Posterior vena cava (tissue), 2 donors: ENCODE measurements at places on chromosomes 11 and 22. TPM values are rescaled to one million over a fixed set of nuclear protein-coding genes. Genes with fewer than 3 reads are reported as not detected.

Gene INS
- total RNA-seq: not detected

Gene OR5P2
- not detected for total RNA-seq

Gene ACRV1
- total RNA-seq: not detected

Gene KCNQ1
- total RNA-seq: 4.7 TPM

Gene IGLL1
- total RNA-seq: not detected

Gene GLB1L2
- 4.0 TPM for total RNA-seq

Gene MUC6
- not detected for total RNA-seq

GRCh38 chr11:63670433-63671321, 499 bp downstream of the ATL3 start:
- peak; percentile 83 for DNase-seq

- no peak for DNase-seq
Measured at GRCh38 chr11:17066691-17067090, 10.8 kb downstream of the RPS13 start.

GRCh38 chr11:90512846-90513245, 290.0 kb upstream of the CHORDC1 start:
- no peak for DNase-seq

- DNase-seq: no peak
Measured at GRCh38 chr11:124791626-124792341, 8.4 kb downstream of the MSANTD2 start.

- DNase-seq: no peak
Measured at GRCh38 chr11:63623513-63624140, 9.4 kb upstream of the PLAAT3 start.

DNA sequence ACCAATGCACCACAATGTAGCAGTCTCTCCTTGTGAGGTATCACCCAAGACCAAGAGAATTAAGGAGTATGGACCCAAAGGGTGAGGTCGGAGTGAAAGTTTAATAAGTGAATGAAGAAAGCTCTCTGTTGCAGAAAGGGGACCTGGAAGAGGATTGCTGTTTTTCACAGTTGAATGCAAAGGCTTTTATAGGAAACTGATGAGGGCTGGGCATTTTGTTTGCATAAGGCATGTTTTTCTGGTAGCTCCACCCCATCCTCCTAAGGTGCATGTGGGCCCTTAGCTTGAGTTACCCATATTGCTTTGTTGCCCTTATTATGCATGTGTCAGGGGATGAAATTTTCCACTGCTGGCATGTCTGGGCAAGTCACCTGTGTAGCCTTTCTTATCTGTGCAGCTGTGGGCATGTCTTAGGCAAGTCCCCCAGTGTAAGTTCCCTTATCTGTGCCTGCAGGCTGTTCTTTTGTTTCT, 64.7 kb downstream of the BDNF start:
- DNase-seq: no peak

DNA sequence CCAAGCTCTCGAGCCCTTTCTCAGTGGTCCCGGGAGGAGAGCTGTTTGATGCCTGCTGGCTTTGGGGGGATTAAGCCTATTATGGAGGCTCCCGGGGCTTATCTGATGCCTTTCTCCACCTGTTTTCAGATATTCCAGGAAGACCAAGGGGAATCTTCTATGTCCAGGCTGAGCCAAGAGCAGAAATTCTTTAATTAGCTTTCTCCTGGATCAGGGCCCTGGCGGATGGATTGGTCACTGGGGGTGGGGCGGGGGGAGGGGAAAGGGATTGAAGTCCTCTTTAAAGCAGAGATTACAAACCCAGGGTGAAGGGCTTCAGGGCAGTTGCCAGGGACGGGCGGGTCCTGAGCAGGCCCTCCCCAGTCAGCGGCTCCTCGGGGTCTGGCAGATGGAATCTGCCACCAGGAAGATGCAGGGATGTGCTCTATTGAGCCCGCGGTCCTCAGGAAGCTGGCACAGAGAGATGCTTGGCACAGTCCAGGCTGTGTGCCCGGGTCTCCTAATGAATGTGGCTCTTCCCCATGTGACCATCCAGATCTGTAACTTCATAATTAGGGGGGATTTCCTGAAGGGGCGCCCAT, 33.6 kb downstream of the MACROD1 start:
- no peak for DNase-seq

DNA sequence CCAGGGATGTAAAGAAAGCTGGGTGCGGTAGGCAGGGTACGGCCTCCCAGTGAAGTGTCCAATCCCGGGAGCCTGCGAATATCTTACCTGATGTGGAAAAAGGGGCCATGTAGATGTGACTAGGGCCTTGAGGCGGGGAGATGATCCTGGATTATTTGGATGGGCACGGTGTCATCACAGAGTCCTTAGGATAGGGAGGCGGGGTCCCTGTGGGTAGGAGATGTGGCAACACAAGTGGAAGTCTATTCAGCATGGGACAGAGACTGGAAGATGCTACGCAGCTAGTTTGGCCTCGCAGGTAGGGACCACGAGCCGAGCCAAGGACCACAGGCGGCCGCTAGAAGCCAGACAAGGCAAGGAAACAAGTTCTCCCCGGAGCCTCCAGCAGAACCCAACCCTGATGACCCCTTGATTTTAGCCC, 46.4 kb upstream of the SHANK2 start:
- peak; percentile 72 for DNase-seq

- no peak for DNase-seq
Measured at GRCh38 chr22:21591695-21592094, 24.2 kb downstream of the UBE2L3 start.

DNA sequence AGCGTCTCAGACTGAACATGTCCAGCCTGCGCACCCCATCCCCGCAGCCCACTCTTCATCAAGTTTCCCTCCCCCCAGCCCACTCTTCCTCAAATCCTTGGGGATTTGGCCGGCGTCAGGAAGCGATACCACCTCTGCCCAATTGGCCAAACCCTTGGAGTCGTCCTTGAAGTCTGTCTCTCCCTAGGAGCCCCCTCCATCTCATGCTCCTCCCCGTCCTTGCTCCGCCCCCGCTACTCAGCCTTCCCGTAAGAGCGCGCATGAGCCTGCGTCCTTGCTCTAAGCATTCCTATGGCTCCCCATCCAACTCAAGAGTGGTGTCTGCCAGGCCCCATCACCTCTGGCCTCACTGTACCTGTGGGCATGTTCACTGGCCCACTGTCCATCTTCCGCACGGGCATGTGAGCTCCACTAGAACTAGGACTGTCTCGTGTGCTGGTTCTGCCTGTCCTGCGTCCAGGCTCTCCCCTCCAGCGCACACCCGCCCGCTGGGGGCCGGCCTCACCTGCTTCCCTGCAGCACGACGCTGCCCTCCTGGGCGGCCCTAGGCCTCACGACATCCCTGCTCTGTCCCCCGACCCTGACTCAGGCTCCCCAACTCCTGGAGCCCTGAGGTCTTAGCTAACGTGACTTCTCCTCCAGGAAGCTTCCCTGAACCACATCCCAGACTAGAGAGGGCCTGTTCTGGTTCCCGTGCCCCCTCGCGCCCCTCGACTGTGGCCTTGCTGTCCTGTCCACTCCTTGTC, 30.5 kb upstream of the TTLL12 start:
- no peak for DNase-seq

DNA sequence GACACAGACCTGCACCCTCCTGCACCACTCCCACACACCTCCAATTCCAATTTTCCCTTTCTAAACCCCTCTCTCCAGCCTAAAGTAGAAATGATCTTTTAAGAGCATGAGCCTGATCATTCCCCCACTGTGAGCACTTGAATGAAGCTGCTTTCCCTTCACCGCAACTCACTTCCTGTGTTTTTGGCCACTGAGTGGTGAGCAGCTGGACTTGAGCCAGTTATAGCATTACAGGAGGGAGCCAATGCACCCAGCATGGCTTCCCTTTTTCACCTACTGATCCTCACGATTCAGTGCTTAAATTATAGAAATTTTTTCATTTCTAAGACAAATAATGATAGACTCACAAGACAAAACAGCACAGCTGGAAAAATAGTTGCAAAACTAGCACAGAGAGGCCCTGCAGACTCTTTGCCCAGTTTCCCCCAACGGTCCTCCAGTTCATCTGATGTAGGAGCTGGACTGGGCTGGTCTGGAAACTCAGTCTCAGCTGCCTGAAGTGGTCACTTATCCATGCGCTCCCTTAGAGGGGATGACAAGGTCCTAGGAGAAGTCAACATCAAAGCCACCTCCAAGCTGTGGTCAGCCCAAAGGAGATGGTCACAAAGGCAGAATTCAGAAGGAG, 9.7 kb upstream of the APOL4 start:
- DNase-seq: no peak
